Activated naive CD4-positive, alpha-beta T cell treated with anti-CD3 and anti-CD28 coated beads, Interleukin-2, amount 50 U/mL, for 72 hours (primary cell): ENCODE measurements at places on chromosomes 5 and 9.

- DNase-seq = no peak
Measured at GRCh38 chr5:142789206-142789605, 19.0 kb downstream of the ARHGAP26 start.

- no peak for DNase-seq
Measured at GRCh38 chr5:56460681-56461191, 227.6 kb upstream of the ANKRD55 start.

GRCh38 chr5:19739671-19740070 is 248.3 kb downstream of the CDH18 start:
- no peak for DNase-seq

GRCh38 chr9:93893899-93894690 is 61.1 kb downstream of the BARX1 start:
- no peak for DNase-seq

GRCh38 chr9:86660146-86660943 is 287.0 kb downstream of the GAS1 start:
- no peak for DNase-seq

GRCh38 chr5:14607104-14607503 is 25.5 kb downstream of the OTULINL start:
- no peak for DNase-seq

- no peak for DNase-seq
Measured at GRCh38 chr9:114246558-114246957, 76.3 kb upstream of the ORM1 start.

DNA sequence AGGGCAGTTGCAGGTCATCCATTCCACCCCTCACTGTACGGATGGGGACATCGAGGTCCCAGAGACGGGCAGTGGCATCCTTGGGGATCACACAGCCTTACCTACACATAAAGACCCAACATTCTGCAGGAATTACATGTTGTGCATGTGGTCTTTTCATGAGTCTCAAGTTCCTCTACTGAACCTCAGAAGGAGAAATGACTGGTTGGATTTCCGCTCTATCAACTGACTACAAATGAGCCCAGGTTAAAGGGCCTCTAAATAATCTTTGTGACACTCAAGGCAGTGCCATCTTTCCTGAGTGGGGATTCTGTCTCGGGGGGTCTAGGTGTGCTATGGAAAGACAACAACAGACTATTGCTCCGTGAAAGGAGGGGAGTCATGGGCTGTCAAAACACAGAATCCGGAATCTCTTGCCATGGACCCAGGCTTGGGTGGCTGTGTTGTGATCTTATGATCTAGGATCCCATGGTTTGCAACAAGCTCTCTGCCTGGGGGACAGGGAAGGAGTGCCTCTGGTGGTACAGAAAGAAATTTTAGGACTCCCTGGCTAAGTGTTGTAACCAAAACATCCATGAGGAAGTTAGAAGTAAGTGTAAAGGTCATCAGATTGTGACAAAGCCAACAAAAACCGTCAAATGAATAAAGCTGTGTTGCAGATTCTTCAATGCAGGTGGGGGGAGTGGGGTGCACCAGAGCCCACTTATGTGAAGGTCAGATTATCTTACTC is 1.9 kb upstream of the SLC31A2 start:
- DNase-seq = no peak

DNA sequence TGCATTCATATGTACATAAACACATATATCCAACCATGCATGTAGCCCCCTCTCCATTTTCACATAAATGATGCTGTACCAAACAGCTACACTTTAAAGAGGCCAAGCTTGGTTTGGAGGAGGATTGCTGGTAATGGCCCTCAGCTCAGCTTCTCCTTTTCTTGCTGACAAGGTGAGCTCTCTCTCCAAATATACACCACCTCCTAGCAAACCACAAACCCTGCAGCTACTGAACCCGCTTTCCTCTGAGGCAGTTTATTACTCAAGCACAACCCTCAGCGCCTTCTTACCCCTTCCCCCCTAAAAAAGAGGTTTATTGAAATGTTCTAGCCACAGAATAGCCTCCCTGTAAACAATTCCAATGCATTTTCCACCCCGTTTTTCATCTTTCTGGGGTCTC is 54.0 kb downstream of the ALG2 start:
- DNase-seq = no peak

DNA sequence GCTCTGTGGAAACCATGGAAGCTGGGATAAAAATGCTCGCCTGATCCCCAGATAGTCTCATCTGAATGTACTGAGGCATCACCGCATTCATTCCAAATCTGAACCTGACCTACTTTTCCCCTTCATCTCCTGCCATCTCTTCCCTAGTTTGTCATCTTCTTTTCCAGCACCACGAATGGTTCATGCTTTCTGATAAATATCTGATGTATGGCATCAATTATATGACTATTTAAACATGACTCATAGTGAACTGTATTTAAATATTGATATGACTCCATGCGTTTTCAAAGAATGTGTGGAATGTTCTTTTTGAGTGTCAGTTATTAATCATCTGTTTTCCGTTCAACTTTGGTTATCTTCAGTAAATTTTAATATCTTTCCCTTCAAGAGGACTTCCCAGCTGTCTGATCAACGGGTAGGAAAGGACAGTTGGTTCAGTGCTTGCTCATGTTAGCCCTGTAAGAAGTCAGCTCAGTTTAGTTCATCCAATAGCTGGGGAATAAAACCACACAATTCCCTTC is 21.1 kb downstream of the BASP1 start:
- DNase-seq = no peak

DNA sequence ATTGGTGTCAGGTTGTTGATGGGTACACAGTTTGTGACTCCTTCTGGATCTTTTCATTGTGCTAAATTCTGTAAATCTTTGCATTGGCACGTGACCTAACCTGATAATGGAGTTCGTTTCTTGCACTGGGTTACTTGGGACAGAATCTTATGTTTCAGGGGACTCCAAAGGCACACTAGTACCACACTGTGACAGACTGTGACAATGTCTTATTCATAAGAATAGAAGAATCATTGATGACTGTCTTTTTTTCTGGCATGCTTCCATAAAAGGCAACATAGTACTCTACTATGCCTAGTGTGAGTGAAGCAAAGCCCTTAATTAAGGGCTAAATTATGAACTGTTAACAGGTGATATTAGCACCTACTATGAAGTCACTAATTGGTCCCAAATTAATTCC is 35.4 kb upstream of the RICTOR start:
- DNase-seq = no peak

DNA sequence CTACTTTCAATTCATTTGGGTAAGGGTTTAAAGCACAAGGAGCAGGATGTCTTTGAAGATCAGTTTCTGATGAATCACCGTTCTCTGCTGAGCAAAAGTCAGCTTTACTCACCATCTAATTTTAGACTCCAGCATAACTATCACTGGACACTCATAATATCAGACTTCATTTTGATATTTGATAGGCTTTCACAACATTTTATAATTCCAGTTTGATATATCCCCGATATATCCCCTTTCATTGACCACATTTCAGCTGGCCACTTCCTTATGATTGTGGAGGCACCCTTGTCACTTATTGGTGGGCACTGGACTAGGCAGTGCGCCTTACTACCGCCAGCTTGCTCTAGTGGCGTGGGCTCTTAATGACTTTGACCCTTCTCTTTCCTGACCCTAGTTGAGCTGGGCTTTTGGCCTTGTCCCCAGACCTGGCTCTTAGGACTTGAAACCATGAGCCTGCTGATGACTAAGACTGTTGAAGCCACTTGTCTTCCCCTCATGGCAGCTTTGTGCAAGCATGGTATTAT is 46.8 kb downstream of the CYSTM1 start:
- no peak for DNase-seq

- no peak for DNase-seq
Measured at GRCh38 chr9:32596096-32596865, 23.3 kb upstream of the NDUFB6 start.

- DNase-seq = no peak
Measured at GRCh38 chr9:93536167-93536566, 40.2 kb upstream of the PHF2 start.

DNA sequence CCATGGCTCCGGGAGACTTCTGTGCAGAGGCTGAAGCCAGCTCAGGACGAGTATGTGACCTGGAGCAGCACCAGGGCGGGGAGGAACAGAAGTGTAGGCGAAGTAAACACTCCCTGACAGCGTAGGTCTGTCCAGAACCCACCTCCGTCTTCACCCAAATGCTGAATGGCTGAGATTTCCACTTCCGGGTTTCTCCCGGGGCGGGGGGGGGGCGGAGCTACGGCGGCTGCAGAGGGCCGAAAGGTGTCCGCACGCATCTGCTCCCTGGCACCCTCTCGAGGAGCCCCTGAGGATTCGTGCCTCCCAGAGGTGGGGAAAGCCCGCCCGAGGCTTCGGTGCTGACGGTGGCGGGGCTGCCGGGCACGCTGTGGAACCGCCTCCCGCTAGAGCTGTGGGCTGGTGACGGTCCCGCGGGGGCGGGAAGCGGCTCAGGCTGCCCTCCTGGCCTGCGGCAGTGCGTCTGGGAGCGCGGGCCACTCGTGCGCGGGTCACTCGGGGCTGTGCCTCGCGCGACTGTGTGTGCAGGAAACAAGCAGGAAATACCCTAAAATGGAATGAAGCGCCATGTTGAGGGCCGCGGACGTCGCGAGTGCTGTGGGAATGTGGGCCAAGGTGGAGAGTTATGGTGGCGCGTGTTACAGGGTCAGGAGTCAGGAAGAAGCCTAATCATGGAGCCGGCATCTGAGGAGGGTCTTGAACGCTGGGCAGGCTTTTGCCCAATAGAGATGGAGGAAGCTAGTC is 1425.4 kb downstream of the FOXD4L5 start:
- no peak for DNase-seq

DNA sequence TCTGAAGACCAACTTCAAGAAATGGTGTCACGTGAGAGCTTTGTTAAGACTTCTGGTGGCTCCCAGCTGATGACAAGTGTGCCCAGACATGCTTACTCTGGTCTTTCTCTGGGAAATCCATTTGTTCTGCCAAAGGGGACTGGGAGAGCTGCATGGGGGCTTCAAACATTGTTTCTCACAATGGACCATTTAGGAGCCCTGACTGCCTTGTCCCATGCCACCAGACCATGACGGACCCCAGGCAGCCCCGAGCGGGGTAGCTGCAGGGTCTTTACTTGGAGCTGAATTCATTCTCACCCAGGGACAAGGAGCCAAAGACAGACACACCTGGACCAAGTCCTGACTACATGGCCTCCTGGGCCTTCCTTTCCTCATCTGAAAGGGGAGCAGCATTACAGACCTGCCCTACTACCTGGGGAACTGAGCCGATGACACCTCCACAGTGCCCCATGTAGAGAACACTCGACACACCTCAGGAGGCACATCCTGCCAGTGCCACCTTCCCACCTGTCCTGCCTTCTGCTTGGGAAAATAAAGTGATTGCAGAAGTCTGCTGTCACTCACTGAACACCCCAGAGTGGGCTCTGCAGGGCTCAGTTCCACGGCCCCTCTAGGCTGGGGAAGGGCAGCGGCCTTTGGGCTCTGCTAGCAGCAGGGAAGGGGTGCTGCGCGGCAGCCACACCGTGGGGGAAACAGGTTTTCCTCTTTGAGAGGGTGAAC is 169.0 kb downstream of the DAB2IP start:
- DNase-seq = no peak

GRCh38 chr5:7616897-7617296 is 221.0 kb downstream of the ADCY2 start:
- no peak for DNase-seq

DNA sequence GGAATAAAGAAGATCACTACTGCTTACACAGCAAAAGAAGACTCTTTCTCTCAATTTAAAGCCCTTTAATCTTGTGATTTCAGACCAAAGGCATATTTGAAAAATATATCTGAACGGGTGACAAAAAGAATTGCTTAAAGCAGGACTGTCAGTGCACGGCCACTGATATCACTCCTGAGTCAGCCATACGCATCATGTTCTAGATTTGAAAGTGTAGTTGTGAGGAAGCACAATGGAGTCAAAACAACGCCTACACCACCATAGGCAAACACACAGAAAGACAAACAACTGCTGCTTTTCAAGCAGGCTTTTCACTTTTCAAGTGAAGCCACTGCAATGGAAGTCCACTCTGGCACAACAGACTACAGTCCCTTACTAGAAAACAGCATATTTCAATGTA is 141.7 kb downstream of the AUH start:
- no peak for DNase-seq

GRCh38 chr9:14136646-14137370 is 177.1 kb downstream of the NFIB start:
- no peak for DNase-seq

GRCh38 chr9:69931340-69931739 is 110.7 kb downstream of the CFAP95 start:
- no peak for DNase-seq

DNA sequence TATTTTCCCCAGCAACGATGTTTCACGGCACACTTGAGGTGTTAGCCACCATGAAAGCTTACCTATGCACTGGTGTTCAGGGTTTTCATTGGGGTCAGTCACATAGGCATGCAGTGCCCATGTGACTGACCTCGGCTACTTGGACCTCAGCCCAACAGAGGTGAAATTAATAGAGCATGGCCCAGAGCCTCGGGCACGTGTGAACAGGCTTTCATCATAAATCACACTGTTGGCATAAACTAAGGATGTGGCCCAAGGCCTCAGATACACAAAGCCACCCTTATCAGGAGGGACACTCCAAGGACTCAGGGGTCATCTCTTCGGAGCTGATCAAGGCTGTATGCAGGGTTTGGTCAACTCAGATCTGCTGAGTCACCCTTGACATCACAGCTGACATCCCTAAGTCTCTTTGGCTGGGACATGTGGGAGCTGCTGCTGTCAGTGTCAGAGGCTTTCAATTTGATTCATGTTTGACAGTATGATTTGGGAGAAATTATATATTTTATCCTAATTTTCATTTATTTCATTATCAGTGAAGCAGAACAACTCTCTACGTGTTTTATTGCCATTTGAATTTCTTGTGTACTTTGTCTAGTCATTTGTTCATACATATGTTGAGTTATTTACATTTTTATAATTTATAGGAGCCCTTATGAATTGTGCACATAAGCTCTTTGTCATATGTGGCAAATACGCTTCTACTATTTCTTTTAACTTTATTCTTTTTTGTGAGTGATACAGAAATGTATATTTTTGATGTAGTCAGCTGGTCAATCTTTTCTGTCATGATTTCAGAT is 59.7 kb upstream of the ANKRD33B start:
- no peak for DNase-seq

DNA sequence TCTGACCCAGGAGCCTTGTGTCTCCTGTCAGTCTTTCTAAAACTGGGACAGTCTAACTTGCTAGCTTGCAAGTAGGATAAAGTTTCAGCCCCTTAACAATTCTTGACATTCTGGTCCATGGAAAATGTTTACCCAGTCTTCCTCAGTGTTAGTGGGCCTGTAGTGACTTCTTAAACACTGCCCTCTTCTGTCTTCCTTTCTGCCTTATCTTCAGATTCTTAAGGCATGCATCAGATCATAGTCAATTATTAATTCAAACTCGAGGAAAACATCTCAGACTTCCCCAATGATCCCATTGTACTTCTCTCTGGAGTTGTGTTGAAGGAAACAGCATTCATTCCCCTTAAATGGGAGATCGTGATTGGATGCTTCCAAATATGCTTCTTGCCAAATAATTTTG is 1199.8 kb downstream of the DTWD2 start:
- DNase-seq = no peak

- no peak for DNase-seq
Measured at GRCh38 chr5:66882606-66883227, 286.5 kb downstream of the MAST4 start.
